Activated CD4-positive, alpha-beta T cell treated with anti-CD3 and anti-CD28 coated beads for 4 hours (primary cell): ENCODE measurements at places on chromosomes 4 and X.

DNA sequence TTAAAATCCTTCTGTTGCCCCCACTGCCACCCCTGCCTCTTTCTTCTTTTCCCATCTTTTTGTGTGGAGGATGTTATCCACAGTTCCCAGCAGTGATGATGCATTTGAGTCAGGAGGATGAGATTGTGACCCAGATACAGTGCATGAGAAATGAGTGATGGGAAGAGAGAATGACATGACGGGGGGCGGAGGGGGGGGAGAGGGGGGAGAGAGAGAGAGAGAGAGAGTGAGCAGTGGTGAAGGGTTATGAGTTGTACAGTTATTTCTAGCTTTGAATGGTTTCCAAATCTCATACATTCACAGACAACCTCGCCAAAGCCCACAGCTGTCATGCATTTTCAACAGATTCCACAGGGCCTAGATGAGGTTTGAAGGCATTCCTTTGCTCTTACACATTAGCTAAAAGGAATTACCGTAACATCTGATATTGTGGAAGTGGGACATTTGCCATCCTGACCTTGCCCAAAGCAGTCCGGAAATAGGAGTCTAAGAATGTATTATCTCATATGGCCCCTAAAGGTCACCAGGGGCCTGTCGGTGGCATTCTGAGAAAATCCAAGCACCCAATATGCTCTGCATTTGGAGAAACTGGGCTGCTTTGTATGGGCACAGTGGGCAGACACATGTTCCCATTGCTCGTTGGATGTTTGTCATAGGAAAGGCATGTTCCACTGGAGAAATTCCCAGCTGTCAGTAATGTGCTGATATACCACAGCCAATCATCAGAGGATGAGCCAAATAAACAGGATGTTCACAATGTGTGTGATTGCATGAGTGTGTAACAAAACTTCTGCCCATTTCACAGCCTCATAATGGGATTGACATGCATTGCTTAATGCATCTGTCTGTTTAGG lies 435.8 kb downstream of the SPRY1 start:
- no peak for DNase-seq

GRCh38 chr4:137414802-137415201 lies 117.5 kb downstream of the PCDH18 start:
- no peak for DNase-seq

GRCh38 chrX:129813662-129814368 lies 29.9 kb downstream of the ZDHHC9 start:
- DNase-seq: no peak

DNA sequence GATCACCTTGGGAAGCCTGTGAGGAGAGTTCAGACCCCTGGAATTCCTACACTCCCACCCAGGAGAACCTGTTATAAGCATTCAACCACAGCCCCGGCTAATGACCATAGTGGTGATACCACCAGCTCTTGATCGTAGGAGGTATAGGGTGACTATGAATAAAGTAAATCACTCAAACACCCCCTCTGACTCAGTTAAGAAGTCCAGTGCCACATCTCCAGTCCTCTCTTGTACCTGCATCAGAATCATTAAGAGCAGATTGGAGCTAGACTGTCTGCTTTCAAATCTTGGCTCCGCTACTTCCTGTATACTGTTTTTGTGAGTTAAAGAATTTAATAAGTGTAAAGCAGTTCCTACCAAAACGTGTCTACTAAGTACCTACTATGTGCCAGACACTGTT lies 565.1 kb upstream of the DIPK2B start:
- no peak for DNase-seq

GRCh38 chr4:130131536-130131935 lies 1035.6 kb downstream of the C4orf33 start:
- DNase-seq: no peak

DNA sequence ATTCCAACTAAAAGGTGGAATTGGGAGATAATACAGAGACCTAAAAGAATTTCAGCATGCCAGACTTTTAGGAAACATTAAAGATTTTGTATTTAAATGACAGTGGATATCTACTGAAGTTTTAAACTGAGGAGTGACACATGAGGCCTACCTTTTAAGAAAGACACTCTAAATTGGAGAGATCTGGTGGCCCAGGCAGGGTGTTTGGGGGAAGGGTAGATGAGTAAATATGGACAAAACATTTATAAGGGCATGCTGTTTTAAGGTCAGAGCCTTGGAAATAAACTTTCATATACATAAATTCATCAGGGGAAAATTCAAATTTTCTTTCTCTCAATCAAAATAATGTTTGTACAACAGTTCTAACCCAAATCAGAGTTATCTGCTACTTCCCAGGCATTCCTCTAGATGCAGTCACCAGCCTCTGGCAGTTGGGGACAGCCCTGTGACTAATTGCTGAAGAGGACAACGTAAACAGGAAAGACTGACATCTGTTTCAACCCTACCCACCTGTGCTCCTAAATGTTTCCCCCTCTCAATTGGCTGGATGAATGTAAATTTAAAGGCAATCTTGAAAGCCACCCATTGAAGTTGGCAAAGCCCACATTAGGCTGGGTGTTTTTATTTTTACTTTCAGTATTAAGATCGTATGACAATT lies 1646.9 kb upstream of the ADGRL3 start:
- no peak for DNase-seq

DNA sequence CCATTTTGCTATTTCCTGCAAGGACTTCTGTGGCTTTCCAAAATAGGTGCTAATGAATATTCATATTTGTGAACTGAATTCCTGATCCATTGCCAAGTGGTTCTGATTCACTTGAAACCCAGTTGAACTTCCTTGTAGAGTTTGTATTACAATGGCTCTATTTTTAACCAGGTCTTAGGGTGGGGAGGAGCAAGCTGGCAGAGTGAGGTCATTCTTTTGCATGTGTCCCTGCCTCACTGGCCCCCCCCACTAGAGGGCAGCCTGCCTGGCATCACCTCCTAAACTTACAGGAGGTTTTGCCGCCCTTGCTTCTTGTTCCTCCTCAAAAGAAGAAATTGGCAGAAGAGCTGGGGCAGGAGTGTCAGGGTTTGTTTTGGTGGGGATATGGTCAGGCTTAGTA lies 10.5 kb downstream of the PTTG2 start:
- DNase-seq: peak; percentile 51

- no peak for DNase-seq
Measured at GRCh38 chr4:14321723-14322122, 680.6 kb upstream of the CPEB2 start.

DNA sequence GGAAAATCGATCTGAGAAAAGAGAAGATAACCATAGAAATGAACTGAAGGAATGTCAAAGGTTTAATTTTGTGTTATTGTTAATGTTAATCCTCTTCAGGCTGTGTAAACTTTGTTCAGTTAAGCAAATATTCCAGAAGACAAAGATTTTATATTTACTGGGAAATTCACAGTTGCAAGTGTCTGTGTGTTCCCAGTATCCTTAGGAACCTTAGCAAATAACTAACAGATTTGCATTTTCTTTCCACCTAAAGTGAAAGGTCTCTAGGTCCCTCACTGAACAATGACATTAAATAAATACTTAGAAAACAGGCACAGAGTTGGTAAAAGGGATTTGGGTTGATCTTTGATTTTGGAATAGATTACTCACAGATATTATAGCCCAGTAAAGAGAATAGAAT lies 324.7 kb downstream of the C4orf33 start:
- DNase-seq: no peak
